ENCODE measurements at places on chromosomes 12 and 14.

DNA sequence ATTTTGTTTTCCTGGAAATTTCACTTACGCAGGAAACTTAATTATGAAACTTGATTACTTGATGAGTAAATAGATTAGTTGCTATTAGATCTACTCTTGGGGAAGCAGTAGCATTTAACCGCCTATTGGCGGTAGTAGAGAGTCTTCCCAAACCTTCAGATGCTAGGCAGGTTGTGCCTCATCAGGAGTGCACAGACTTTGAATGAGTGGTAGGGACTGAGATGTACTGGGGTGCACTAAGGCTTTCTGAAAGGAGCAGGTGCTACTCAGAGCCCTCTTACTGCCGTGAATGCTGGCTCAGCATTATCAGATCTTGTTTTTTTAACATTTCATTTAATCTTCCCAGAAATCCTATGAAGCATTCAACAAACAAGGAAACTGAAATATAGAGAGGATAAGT lies 7.7 kb downstream of the GATC start:
- no peak for DNase-seq

DNA sequence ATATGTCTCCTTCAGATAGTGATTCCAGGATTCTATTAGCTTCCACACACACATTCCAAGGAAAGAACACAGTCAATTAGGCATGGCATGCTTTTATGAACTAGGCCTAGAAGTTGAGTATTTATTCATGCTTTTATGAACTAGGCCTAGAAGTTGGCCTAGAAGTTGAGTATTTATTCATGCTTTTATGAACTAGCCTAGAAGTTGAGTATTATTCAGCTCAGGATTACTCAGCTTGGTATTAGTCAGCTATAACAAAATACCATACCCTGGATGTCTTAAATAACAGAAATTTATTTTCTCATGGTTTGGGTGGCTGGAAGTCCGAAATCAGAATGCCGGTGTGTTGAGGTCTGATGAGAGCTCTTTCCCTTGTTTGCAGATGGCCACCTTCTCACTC lies 442.7 kb upstream of the FLRT2 start:
- no peak for DNase-seq

DNA sequence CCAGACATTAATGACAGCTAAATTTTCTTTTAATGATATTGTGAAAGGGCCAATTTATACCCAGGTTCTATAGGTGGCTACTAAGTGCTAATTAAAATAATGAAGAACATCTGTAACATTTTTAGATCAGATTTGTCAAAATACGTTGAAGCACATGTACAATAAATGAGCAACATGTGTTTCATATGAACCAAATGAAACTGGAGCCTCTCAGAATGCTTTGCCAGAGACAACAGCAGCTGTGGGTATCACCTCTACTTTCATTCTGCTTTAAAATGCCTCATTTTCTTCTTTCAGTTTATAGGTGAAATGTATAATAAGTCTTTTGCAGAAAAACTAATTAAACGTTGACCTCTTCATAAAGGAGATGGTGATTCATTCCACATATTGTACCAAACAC lies 26.1 kb upstream of the MYF6 start:
- DNase-seq: no peak

DNA sequence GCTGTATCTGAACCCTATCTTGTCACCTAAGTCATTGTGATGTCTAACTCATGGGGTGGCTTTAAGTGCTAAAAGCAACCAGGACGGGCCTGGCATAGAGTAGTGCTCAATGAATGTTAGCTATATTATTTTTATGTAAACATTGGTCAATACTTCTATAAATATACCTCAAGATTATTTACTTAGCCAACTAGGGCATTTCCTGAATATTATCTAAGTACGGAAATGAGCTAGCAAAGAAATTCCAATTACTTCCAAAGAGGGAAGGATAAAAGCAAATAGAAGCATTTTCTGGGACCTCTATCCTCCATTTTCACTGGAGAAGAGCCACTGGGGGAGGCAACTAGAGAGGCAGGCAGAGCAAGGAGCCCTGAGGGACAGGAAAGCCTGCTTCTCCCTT lies 20.6 kb downstream of the CCDC92 start:
- no peak for DNase-seq

DNA sequence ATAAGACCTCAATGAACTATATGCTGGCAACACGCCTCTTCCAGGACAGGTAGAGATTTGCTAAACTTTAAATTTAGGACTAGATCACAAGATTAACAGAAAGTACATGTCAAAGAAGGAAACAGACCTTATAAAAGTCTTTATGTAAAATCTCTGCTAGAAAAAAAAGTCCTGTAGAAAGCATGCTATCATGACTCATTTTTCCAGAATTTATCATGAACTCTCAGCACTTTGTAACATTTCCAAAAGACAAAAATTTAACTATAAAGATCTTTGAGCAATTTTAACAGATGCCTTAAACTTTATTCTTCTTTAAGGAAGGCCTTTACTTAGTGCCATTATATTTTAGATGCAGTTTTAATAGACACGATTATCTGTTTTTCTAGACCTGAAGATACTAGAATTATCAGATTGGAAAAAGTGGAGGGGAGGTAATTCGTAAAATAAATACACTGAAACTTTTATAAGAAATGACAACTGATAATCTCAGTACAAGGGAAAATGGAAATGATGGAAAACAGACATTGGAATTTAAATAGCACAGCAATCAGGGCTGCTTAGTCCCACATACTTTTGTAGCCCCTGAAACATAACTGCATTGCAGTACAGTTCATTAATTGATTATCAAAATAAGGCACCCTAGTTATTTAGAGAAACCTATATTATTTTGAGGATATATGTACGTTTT lies 92.0 kb downstream of the TTLL5 start:
- DNase-seq: no peak

DNA sequence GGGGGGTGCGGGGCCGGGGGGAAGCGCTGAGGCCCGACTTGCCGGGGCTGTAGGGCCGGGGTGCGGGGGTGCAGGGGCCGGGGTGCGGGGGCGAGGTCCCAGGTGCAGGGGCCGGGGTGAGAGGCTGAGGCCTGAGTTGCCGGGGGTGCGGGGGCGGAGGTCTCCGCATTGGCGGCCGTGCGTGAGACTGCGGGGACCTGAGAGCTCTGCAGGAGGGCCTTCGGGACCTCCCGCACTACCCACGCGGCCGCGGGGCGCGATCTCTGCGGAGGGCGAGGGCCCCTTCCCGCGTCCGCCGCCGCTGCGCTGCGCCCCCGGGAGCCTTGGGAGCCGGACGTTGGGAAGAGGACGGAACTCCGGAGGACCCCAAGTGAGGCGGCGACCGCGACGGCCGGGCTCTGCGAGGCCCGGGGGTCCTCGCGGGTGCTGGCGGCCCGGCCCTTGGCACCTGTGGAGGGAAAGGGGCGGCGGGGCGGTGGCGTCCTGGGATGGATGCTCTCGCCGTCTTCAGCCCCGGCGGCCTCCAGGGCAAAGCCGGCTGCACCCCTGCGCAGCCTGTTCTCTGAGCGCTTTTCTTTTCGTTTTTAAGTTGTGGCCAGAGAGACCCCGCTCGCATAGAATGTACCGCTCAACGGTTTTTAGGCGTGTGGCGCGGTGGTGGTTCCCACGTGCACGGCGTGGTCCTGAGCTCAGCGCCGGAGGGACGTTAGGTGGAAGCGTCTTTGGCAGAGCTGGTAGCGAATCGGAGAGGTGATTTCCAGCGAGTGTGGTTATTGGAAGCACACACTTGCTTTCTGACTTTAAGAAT lies 1.3 kb downstream of the PIWIL1 start:
- no peak for DNase-seq

DNA sequence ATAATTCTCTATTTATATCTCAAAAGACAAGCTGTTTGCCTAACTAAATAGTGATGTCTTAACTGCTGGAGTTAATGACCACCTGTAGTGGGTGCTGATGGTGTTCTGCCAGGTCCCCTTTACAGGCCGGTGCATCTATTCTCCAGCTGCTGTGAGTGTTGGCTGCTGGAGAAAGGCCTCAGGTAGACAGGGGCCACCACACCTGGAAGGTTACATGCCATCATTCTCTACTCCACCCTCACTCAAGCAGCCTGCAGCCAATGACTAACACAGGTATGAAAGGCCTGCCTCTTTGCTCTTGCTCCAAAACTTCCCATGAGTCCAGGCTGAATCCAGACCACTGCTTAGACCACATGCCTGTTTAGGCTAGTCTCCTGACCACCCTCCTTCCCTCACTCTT lies 73.9 kb downstream of the RPS6KA5 start:
- no peak for DNase-seq

DNA sequence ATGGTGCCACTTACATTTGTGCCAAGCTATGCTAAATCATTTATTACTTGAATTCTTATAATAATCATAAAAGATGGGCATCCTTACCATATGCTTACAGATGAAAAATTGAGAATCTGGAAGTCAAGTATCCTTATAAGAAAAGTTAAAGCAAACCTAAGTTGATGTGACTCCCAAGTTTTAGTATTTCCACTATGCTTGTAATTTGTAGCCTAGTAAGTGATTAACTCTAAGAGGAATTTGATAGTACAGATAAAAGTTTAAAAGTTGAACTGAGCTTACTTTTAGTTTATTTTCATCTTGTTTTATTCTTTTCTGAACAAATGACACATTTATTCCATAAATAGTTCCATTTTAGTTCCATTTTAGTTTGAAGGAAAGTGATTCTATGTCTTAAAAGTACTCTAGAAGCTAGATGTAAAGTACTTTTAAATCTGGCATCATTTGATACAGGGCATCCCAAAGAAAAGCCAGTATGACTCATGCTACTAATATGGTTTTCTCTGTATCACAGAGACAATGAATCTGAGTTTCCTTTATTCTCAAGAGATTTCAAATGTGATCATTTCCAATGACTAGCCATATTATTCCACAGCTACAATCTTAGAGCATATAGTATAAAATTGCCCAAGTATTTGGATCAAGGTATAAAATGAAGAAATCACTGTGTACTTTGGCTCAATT lies 596.0 kb downstream of the SLC16A7 start:
- DNase-seq: no peak

DNA sequence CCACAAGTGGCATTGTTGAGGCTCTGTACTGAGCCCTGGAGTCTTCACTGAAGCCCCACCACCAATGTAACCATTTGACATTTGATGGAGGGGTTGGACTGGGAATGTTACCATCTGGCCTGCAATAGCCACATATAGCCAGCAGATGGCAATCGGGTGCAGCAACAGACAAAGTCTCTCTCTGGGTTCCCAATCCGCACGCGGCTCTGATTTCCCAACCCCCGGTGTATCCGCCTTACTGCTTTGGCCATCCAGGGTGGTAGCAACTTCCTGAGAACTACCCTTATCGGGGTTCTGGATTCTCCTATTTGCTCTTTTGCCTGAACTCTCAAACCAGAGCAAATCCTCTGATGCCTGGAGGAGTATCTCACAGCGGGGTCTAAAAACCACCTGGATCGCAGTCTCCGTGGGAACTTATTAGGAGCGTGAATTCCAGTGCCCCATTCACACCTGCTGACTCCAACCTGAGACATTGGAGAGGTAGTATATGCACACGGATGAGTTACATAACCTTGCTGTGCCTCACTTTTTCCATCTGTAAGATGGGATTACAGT lies 14.2 kb downstream of the VRTN start:
- DNase-seq: peak; percentile 20

DNA sequence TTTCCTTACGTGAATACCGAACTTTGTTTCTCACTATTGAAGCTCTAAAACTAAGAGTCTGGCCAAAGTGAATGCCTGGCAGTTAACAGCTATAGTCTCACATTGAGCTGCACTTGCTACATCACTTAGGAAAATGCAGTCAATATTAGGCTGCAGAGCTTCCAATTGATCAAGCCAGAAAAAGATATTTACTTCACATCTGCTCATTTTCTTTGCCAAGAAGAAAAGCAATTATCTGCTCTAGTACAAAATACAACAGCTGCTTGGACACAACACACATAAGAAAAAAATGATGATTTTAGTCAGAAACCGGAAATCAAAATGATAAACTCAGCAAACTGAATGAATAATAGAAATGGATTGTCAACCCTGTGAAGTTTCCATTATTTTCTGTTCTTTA lies 45.4 kb downstream of the TMTC1 start:
- DNase-seq: no peak

GRCh38 chr12:64650762-64651161 lies 40.5 kb downstream of the RASSF3 start:
- no peak for DNase-seq

- no peak for DNase-seq
Observed at GRCh38 chr12:57047981-57048380, 1.9 kb downstream of the MYO1A start.

DNA sequence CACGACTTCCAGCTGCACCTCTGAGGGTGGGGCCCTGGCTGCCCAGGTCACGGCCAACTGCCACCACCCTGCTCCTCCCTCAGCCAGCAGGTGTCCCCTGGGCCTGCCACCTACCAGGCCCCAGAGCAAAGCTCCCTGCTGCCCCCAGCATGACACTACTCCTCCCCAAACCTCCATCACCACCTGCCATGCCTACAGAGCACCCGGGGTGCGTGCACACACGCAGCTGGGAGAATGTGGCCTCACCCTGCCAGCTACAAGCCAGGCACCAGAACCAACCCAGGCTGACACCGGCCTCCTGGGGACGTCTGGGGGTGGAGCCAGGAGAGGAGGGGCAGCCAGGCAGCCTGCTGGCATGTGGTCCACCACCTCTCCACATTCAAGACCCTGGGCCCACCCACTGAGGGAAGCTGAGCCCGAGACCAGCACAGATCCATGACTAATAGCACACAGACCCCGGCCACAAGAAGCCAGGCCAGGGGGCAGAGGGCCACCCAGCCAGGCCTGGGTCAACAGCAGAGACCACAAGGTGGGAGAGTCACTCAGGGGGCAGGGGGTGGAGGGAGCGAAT lies 3.4 kb downstream of the JAG2 start:
- DNase-seq: no peak

GRCh38 chr12:92502417-92503028 lies 200.3 kb upstream of the PLEKHG7 start:
- DNase-seq: no peak

DNA sequence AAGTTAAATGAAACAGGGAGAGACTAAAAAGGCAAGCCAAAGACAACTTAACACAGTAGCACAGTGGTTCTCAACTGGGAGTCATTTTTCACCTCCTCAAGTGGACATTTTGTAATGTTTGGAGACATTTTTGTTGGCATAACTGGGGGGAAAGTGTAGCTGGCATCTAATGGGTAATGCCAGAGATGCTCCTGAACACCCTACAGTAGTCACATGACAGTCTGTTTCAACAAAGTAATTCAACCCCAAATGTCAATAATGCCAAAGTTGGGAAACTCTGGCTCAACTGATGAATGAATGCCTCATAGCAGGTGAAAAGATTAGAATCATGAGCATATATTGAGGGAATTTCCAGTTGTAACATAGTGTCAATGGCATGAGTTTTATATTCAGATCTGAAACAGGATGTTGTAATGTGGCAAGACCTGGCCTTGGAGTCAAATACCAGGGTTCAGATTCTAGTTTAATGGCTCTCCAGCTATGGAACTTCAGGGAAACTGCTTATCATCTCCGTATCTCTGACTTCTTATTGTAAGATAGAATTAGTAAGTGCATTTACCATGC lies 2.4 kb upstream of the OR4K5 start:
- no peak for DNase-seq
